Smooth muscle cell of trachea (primary cell): ENCODE measurements at places on chromosomes 3 and 15. TPM values are rescaled to one million over a fixed set of nuclear protein-coding genes. Genes with fewer than 3 reads are reported as not detected.

The PCLAF gene
- total RNA-seq: 23.3 and 66.8 TPM in 2 replicates

The KIF23 gene
- total RNA-seq: 5.1 and 46.4 TPM in 2 replicates

The C3orf62 gene
- 1.3 and 2.3 TPM in 2 replicates for total RNA-seq

The IQCH gene
- 4.5 and 8.7 TPM in 2 replicates for total RNA-seq

The PAK6 gene
- total RNA-seq: under 0.01 and 0.29 TPM in 2 replicates

The CD200R1 gene
- under 0.01 TPM in 1 of 2 replicates, not detected in the other for total RNA-seq

The TMEM158 gene
- total RNA-seq: 46.0 and 82.2 TPM in 2 replicates

The PLIN1 gene
- total RNA-seq: under 0.01 and 0.50 TPM in 2 replicates

The SLC22A13 gene
- 0.73 and 1.2 TPM in 2 replicates for total RNA-seq

The RASGRP1 gene
- total RNA-seq: under 0.01 TPM in 2 replicates

The GOLGA8R gene
- 3.6 and 3.9 TPM in 2 replicates for total RNA-seq

The PCBP4 gene
- total RNA-seq: 56.0 and 73.1 TPM in 2 replicates

The LTK gene
- 0.17 and 0.58 TPM in 2 replicates for total RNA-seq

The IGSF11 gene
- total RNA-seq: 0.44 TPM in 1 of 2 replicates, not detected in the other

The VWA5B2 gene
- not detected in 2 replicates for total RNA-seq

The STAC gene
- 2.5 and 3.6 TPM in 2 replicates for total RNA-seq

The ABI3BP gene
- total RNA-seq: 12.9 and 21.2 TPM in 2 replicates

The RAD51 gene
- total RNA-seq: 1.3 and 4.1 TPM in 2 replicates

The POPDC2 gene
- total RNA-seq: 0.15 and 0.33 TPM in 2 replicates

The TP63 gene
- under 0.01 and 0.15 TPM in 2 replicates for total RNA-seq

The HTR3E gene
- total RNA-seq: not detected in 2 replicates

The KLHL24 gene
- total RNA-seq: 66.5 and 67.5 TPM in 2 replicates

The DTWD1 gene
- 50.3 and 61.0 TPM in 2 replicates for total RNA-seq

The CNTN4 gene
- total RNA-seq: under 0.01 TPM in 1 of 2 replicates, not detected in the other

The CD96 gene
- not detected in 2 replicates for total RNA-seq

The HHATL gene
- total RNA-seq: not detected in 2 replicates

The PXK gene
- 54.4 and 84.2 TPM in 2 replicates for total RNA-seq

The SLC28A1 gene
- not detected in 2 replicates for total RNA-seq

The CHST14 gene
- 15.9 and 18.2 TPM in 2 replicates for total RNA-seq

The LSAMP gene
- 7.1 and 12.2 TPM in 2 replicates for total RNA-seq

The NXPE3 gene
- total RNA-seq: 26.3 and 35.2 TPM in 2 replicates

The KLF15 gene
- 3.2 and 4.1 TPM in 2 replicates for total RNA-seq

The ARGFX gene
- total RNA-seq: not detected in 2 replicates

The SST gene
- total RNA-seq: not detected in 2 replicates

The HIGD1A gene
- total RNA-seq: 125 and 203 TPM in 2 replicates

The RNF168 gene
- total RNA-seq: 10.4 and 13.2 TPM in 2 replicates

The SPATA12 gene
- under 0.01 and 0.15 TPM in 2 replicates for total RNA-seq

The ZNF774 gene
- total RNA-seq: 1.5 and 1.9 TPM in 2 replicates

The CSTA gene
- 2.6 and 7.8 TPM in 2 replicates for total RNA-seq

The BOC gene
- total RNA-seq: 3.3 and 8.6 TPM in 2 replicates

The PLA2G4D gene
- not detected in 2 replicates for total RNA-seq

The SPESP1 gene
- 7.8 and 14.0 TPM in 2 replicates for total RNA-seq

The BBX gene
- total RNA-seq: 42.3 and 56.6 TPM in 2 replicates

The IL5RA gene
- total RNA-seq: not detected in 2 replicates

The MINAR1 gene
- 0.44 and 0.83 TPM in 2 replicates for total RNA-seq

The SH2D7 gene
- total RNA-seq: under 0.01 TPM in 1 of 2 replicates, not detected in the other

The SNTN gene
- not detected in 2 replicates for total RNA-seq

The ARPP21 gene
- total RNA-seq: not detected in 2 replicates

The SMARCC1 gene
- total RNA-seq: 24.0 and 31.9 TPM in 2 replicates

The DUSP7 gene
- 6.1 and 11.9 TPM in 2 replicates for total RNA-seq

The B4GALT4 gene
- total RNA-seq: 19.6 and 20.0 TPM in 2 replicates

The HTD2 gene
- 11.2 and 13.5 TPM in 2 replicates for total RNA-seq

The CALML4 gene
- total RNA-seq: 0.50 and 3.6 TPM in 2 replicates

The AADACL2 gene
- not detected in 2 replicates for total RNA-seq
